Activated CD8-positive, alpha-beta memory T cell treated with anti-CD3 and anti-CD28 coated beads, Interleukin-2, amount 50 U/mL, for 4 hours (primary cell): ENCODE measurements at places on chromosomes 5 and 9.
A peak's percentile ranks its signal among the peaks of the same experiment; 100 is the strongest.

GRCh38 chr5:28734396-28734795, 1696.0 kb upstream of the CDH9 start:
- DNase-seq = no peak

DNA sequence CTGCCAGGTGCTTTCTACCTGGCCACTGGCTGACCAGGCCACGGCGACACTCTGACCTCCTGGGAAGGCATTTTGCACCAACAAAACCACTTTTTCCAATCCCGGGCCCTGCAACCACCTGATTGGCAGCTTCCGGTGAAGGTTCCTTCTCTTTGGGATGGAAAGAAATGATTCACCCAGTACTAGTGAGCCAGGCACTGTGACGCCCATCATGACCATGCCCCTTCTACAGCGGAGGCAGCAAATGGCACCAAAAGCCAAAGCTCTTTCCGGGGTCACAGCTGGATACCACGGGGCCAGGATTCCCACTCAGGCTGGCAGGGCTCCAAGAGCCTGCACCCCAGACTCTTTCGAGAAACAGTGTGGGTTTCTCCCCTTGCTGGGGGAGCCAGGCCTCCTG, 4.7 kb downstream of the NOTCH1 start:
- DNase-seq = no peak

- no peak for DNase-seq
These were observed 20.5 kb upstream of the OR2K2 start for GRCh38 chr9:111350556-111350955.

DNA sequence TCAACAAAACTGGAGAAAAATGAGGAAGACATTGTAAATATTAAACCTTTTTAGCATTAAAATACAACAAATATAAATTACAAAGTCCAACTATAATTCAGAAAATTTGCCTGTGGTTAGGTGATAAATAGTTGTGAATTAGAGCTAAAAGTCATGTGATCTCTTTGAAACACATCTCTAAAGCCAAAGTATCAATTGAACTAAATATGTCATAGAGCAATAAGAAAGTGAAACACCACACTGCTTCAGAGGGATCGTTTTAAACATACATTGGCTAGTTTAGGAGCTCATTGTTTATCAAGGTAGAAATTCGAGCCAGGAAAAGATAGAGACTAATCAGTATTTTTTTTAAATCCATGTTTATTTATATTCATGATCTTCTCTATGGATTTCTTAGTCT, 606.3 kb upstream of the ITGA1 start:
- no peak for DNase-seq

DNA sequence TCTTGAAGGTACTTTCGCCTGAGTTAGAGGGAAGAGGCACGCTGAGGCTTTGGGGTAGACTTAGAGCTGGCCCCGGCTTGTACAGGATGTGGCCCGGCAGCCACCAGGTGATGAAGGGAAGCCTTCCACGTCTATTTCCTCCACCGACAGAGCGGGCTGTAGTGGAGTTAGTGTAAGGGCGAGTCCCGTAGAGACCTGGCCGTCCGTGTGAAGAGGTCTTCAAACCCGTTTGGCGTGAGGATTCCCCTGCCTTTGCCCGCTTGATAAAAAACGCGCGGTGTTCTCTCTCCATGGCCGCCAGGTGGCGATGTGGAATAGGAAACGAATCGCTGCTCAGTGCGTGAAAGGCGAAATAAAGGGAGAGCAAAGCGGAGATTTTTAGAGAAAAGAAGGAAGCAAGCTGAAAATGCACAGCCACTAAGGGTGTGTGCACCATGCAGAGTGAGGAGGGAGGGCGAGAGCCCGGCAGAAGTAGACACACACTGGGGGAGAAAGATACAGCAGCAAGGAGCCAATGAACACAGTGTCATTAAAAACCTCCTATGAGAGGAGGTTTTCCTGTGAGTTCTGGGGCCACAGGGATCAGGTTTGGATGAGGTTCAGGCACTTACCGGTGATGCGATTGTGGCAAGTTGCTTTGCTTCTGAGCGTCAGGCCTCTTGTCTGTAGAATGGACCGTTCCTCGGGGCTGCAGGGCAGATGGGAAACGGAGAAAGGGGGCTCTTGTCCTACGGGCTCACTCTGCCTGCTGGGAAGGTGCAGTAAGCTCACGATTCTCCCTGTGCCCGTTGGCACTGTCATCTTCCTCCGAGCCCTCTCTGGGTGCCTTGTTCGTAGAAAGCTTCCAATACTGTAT, 34.2 kb downstream of the STC2 start:
- peak; percentile 66 for DNase-seq

- DNase-seq = no peak
These were observed 72.3 kb upstream of the NIPAL4 start for GRCh38 chr5:157387683-157388093.

DNA sequence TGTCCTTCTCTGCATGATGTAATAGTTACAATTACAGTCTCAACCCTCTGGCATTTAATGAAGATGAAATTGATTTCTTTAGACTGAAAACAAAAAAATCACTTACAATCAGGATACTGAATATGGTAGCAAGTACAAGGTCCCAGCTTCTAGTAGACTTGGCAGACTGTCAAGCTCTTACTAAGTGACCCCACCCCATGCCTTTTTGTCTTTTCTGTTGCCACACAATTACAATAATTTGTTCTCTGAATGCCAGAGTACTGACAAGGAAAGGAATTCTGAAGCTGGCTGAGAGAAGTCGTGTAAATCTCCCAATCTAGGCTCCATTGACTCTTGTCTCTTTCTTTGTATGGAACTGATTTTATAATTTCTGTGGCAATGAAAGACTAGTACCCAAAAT, 154.2 kb downstream of the TMC1 start:
- no peak for DNase-seq

GRCh38 chr5:149212198-149212951, 59.3 kb upstream of the AFAP1L1 start:
- no peak for DNase-seq
